ENCODE measurements at places on chromosomes 4 and X.

GRCh38 chrX:12843061-12843667 is 23.7 kb upstream of the TLR7 start:
- DNase-seq: no peak

GRCh38 chrX:152810403-152810802 is 20.2 kb downstream of the CETN2 start:
- DNase-seq: no peak

DNA sequence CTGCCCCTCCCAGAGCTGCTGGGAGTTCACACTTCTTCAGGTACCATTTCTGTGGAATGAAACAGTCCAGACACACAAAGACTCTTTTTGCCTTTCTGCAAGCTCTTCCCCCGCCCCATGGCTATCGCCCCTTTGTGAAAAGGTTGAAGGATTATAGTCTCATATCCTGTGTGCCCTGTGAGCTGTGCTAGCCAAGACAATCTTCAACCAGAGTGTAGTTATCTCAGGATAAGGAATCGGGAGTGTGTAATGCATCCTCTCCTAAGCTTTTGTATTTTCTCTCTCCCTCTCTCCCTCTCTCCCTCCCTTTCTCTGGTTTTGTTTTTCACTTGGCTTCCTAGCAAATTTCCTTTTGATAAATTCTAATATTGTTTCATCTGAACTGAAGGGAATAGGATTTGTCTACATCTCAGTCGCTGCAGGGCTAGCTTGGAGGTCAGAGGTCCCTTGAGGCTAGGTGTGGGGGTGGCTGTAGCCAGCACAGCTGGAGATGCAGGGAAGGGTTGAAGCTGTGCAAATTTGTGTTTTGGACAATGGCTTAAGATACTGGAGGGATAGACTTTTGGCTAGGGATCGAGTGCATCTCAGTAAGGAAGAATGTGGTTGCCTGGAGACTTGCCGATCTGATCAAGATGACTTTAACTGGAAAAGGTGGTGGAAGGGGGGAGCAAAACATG is 74.6 kb upstream of the NALF2 start:
- no peak for DNase-seq

DNA sequence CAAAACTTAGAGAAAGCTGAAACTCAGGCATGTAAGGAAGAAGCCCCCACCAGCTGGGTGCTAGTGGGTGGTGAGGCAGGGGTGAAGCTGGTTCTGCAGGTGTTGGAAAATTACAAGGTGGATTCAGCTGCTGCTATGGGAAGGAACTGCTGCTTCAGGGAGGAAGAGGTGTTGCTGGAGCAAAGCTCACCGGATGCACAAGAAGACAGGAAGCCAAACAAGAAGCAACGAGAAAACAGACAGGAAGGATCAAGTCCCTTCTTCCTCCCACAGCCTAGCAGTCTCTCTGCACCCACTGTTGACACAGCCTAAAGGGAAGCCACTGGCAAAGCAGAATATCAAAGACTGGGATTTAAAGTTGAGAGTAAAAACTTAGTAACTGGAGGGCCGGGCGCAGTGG is 100.2 kb upstream of the JADE1 start:
- DNase-seq: no peak

DNA sequence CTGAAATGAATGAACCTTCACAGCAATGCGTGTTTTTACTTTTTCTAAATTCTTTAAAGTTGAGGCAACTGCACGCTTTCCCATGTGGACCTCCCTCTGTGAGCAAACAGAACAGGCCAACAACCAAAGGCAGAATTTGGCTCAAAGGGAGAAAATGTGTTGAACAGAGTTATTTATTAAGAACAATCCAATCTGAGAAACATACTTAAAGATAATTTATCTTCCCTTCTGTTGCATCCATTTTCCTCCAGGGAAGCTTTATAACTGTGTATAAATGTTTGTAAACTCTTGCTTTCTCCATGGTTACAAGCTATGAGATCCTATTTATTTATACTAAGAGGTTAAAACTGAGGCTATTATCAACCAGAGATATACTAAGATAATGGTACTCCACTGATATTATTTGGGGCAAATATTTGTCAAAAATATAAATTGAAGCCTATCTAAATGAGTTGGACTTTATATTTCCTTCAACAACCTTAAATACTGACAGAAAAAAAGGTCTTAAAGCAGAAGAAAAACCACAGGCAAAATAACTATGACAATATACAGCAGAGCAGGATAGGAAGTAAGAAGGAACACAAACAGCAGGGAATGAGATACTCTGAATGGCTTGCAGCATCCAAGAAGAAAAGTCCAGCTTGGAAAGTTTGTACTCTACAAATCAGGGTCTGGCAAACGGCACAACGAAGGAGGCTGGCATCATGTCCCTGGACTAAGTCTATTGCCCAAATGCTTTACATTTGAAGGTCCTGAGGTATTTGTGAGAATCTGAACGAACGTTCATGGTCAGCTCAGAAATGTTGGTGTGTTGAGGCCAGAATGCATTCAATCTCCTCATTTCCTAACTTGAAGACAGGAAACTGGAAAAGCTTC is 663.2 kb upstream of the INTU start:
- no peak for DNase-seq

DNA sequence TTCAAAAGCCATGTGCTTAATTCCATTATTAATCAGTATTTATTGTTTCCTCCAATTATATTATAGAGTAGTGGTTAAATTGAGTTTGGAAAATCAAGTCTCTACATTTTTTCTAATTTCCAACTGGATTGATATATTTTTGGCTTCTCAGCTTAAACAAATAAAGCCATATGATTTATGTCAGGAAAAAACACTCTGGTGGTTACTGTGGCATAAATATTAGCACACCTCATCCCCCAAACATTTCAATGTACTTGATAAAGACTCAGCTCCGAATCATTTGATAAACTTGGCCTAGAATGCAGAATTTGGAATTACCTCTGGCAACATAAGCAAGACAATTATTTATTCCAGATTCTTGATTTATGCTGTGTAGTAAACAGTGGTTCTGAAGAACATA is 2313.8 kb downstream of the ARAP2 start:
- no peak for DNase-seq

GRCh38 chr4:174225349-174226049 is 58.0 kb downstream of the FBXO8 start:
- no peak for DNase-seq

All from stimulated activated CD8-positive, alpha-beta memory T cell treated with anti-CD3 and anti-CD28 coated beads, Interleukin-4, amount 100 ng/mL, for 1 hour (primary cell).